GM12878 (cell line): ENCODE measurements at places on chromosomes 13 and 19. TPM values are rescaled to one million over a fixed set of nuclear protein-coding genes. Genes with fewer than 3 reads are reported as not detected.
A peak's percentile ranks its signal among the peaks of the same experiment; 100 is the strongest.

GRCh38 chr19:7506385-7507328 lies 9.2 kb upstream of the ZNF358 start:
- DNase-seq, result no peak

DNA sequence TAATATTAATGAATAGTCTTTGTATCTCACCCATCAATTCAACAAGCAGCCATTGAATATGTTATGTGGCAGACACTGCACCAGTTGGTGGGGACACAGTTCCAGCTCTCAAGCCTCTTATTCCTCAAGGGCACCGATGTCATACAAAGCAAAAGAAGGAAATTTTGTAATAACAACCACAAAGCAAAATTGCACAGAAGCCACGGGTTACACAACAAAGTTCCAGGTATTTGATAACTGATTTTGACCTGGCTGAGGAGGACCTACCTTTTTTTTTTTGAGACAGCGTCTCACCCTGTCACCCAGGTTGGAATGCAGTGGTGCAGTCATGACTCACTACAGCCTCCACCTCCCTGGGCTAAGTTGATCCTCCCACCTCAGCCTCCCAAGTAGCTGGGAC lies 266.7 kb downstream of the FOXO1 start:
- DNase-seq, result no peak

DNA sequence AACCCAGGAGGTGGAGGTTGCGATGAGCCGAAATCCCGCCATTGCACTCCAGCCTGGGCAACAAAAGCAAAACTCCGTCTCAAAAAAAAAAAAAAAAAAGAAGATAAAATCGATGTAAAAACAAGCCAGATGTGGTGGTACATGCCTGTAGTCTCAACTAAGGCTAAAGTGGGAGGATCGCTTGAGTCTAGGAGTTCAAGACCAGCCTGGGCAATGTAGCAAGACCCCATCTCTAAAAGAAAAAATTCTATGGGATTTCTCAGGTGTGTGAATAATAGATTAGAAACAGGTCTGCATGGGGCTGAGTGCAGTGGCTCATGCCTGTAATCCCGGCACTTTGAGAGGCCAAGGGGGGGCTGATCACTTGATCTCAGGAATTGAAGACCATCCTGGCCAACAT lies 11.1 kb downstream of the PGPEP1 start:
- no peak for DNase-seq

PRKCG gene
- total RNA-seq, result not detected in 2 replicates

ZNF99 gene
- not detected in 2 replicates for total RNA-seq

GRCh38 chr19:56477429-56478338 lies 539 bp upstream of the ZNF667 start:
- no peak for DNase-seq

DNA sequence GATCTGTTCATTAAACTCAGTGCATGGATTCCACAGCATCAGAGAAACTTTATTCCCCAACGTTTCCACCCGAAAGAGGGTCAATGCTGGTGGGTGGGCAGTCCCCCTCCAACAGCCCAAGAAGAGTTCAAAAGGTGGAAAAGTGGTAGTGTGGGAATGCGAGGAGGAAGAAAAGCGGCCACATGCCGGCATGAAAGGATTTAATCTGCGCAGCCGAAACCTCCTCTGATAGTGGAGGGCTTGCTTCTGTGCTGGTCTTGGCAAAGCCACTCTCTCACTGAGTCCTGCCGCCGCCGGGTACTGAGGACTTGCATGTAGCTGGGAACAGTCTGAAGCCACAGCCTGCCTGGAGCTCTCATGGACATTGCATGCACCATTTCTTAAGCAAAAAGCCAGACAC lies 136.2 kb upstream of the ZNF536 start:
- DNase-seq, result no peak

DNA sequence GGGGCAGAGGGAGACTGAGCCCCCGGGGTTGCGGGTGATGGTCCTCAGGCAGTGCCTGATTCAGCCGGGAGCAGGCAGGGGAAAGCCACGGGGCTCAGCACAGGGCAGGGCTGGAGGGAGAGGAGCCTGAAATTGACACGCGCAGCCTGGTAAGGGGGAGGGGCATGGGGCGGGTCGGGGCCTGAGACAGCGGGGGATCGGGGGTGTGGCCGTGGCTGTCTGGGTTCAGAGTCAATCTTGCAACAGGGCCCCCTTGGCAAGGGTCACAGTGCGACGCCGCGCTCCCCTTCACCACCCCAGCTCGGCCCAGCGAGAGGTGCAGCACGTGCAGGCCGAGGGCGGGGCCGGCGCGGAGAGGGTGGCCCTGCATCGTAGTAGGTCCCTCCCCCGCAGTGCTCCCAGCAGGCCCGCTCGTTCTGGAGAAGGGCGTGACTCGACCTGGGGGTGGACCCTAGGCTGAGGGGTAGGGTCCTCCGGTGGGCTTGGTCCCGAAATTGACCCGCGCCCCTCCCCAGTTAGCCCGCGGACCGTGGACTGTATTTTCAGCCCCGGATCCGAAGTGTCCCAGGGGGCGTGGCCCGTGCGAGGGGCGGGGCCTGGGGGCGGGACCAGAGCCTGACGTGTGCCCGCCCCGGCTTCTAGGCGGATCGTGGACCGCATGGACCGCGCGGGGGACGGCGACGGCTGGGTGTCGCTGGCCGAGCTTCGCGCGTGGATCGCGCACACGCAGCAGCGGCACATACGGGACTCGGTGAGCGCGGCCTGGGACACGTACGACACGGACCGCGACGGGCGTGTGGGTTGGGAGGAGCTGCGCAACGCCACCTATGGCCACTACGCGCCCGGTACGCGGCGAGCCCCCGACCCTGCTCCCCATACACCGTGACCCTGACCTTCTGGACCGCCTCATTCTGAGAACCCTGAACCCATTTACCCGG lies 6.0 kb downstream of the RCN3 start:
- DNase-seq, result peak; percentile 19

EFNA2 gene
- not detected in 2 replicates for total RNA-seq

GRCh38 chr13:49615836-49616675 lies 12.3 kb upstream of the ARL11 start:
- DNase-seq, result no peak

GPR12 gene
- not detected in 2 replicates for total RNA-seq

- DNase-seq, result no peak
Observed at GRCh38 chr13:69921156-69921555, 186.5 kb upstream of the ATXN8OS start.

DNA sequence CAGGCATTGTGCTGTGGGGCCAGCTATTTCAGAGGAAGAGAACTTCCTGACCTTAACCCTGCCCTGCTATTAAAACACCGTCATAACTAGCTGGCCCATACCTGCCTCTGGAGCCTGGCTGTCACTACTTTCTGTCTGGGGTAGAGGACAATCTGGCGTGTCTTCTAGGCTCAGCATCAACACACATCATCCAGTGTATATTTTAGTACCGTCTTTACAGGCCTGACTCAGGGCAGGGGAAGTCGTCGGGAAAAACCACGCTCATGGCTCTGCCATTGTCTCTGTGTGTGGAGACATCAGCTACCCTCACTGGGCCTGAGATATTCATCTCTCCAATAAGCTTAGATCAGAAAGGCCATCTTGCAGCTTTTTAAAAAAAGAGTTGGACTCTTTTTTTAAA lies 151.1 kb downstream of the KATNAL1 start:
- no peak for DNase-seq

ZNF284 gene
- 0.53 and 0.82 TPM in 2 replicates for total RNA-seq

- no peak for DNase-seq
Observed at GRCh38 chr19:8731428-8732169, 10.2 kb downstream of the OR2Z1 start.

DNA sequence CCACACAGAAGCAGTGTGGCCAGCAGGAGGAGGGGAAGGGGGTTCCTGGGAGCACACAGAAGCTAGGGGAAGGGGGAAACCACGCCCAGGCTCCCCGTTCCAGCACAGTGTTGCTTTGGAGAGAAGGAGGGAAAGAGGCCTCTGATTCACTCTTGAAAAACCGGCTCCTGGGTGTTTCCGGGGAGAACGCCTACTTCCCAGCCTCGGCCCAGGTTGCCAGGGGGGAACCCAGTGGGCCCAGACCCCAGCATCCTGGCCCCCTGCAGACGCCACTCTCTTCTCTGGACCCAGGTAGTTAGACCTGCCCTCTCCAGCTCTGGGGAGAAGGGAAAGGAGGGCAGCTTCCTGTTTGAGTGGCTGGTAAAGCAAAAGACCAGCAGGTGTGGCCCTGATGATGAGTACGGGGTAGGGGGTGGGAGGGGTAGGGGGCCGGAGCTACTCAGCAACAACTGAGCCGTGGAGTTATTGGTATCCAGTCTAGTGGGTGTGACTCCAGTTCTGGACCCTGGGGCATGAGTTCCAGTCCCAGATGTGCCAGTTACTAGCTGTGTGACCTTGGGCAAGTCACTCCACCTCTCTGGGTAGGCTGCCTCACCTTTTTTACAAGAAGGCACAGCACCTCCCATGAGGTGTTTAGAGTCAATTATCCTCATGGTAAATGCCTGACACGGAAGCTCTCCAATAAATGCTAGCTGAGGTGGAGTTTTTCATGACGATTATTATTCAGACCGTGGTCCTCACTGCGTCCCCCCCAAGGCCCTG lies 836 bp downstream of the GIPC1 start:
- no peak for DNase-seq

SERPINE3 gene
- not detected in 2 replicates for total RNA-seq

GRCh38 chr13:60164234-60164889 lies 634 bp upstream of the DIAPH3 start:
- DNase-seq, result no peak

GRCh38 chr13:111789420-111789819 lies 277.5 kb upstream of the SOX1 start:
- no peak for DNase-seq

IGLON5 gene
- total RNA-seq, result not detected in 2 replicates

C5AR2 gene
- total RNA-seq, result not detected in 2 replicates

DNA sequence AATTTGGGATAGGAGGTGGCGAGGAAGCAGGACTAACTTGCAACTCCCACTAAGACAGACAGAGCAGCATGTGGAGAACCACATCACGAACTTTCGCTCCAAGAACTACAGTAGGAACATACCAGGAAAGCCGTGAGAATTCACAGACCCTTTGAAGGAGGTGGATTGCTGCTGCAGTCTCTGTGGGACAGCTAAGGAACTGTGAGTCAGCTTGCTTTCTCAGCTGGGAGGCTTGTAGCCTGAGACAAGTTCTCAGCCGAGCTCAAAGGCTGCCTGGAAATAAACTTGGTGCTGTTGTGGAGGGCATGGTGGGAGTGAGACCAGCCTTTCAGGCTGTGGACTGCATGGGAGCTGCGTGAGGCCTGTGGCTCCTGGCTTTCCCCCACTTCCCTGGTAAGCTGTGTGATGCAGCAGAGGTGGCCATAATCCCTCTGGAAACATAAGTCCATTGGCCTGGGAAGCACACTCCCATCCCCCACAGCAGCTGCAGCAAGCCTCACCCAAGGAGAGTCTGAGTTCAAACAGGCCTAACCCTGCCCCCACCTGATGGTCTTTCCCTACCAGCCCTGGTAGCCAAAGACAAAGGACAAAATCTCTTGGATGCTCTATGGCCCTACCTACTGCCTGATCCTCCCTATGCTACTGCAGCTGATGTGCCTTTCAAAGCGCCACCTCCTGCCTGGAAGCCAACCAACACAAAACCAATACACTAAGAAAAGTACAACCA lies 441.1 kb upstream of the HTR2A start:
- no peak for DNase-seq

TBC1D4 gene
- 38.0 and 38.6 TPM in 2 replicates for total RNA-seq

GRCh38 chr19:15107061-15108010 lies at the start of gene SYDE1:
SYDE1 (plus strand) TSS chr19:15107401; CDS start chr19:15107434, 33 bp downstream.
- DNase-seq, result no peak

DNA sequence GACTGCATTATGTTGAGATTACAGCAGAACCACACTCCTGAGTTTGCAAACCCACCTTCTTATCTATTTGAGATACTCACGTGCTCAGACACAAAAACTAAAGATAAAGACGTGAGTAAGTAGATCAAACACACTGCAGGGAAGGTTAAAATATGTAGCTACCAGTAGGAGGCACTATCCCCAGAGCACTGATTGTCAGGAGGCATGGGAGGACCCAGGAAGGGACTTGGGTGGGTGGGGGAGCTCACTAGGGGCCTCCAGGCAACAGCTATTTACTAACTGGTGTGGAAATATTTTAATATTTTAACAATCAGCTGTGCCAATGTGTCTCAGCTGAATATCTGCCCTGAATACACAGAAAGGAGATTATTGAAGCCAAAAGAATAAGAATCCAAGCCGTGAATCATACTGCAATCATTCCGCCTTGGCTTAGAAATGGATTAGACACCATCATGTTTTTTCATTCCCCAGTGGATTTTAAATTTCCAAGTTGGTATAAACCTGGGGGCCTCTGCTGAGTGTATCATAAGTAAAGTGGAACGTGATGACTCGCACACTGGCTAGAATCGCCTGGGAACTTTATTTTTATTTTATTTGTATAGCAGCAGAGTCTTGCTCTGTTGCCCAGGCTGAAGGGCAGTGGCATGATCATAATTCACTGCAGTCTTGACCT lies 73.2 kb upstream of the CACNA1A start:
- DNase-seq, result no peak

C19orf73 gene
- 0.74 and 0.90 TPM in 2 replicates for total RNA-seq

GRCh38 chr13:99004978-99005377 lies 27.1 kb upstream of the DOCK9 start:
- DNase-seq, result no peak

PRSS57 gene
- not detected in 2 replicates for total RNA-seq

DNA sequence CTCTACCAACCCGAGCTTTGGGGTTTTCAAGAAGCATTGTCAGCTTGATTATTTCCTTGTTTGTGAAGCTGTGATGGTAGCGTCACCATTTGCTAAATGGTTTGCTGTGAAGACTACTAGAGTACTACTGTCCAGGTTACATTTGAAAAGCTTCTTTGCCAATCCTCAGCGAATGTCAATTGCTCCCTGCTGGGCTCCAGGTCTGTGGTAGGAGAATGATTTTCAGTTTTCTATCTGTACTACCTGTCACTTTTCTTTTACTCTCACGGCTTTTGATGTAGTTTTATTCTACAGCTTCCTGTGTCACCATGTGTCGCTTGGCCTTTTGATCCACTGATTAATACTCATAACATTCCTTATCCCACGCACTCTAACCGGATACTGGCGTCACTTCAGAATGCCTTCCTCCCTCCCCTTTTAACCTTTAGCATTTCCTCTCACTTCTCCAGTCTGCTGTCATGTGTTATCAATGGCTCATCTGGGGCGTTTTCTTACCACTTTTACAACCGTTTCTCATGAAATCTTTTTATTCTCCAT lies 7.5 kb upstream of the GPR183 start:
- DNase-seq, result no peak

DNA sequence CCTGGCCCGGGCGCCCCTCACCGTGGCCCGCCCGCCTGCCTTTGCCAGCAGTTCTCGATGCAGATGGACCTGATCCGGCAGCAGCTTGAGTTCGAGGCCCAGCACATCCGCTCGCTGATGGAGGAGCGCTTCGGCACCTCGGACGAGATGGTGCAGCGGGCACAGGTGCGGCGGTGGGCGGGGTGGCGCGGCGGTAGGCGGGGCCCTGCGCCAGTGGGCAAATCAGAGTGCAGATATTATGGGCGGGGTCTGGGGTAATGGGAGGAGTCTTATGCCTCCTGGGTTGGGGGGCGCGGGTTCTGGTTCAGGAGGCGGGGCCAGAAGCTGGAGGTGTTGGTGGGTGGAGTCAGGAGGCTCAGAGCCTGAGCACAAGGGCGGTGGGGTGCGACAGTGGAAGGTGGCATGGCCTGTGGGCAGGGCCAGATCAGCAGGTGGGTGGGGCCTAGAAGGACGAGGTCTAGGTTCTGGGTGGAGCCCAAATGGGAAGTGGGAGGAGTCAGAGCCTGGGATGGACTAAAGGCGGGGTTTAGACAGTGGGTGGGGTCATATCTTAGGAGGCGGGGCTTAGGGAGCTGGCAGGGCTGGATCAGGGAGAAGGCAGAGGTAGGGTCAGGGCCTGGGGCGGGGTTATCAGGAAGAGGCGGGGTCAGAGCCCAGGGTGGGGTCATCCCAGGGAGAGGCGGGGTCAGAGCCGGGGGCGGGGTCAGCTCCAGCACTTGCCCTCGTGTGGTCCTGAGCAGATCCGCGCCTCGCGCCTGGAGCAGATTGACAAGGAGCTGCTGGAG lies 5.6 kb downstream of the APC2 start:
- no peak for DNase-seq

GNG8 gene
- not detected in 2 replicates for total RNA-seq

ZNF90 gene
- 0.21 TPM in 1 of 2 replicates, not detected in the other for total RNA-seq
